ENCODE measurements at places on chromosomes 7 and 10.

DNA sequence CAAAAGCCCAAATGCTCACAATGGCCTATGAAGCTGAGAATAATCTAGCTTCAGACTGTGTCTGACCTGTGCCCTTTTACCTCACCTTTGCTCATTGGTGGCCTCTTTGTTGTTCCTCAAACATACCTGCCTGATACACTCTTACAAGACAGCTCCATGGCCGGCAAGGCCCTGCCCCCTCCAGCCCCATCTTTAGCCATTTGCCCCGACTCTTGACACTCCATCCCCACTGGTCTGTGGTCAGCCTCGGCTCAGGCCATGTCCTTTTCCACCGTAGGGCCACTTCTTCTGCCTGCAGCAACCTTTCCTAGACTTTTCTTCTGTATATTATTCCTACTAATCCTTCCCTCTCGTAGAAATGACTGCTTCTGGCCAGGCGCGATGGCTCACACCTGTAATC lies 265.2 kb downstream of the RPS24 start:
- DNase-seq: no peak

GRCh38 chr7:149313981-149314380 lies 52.0 kb downstream of the ZNF783 start:
- DNase-seq: no peak

- no peak for DNase-seq
These were observed 249.6 kb downstream of the PLXDC2 start for GRCh38 chr10:20065814-20066213.

GRCh38 chr7:116731445-116732335 lies 59.7 kb downstream of the MET start:
- no peak for DNase-seq

DNA sequence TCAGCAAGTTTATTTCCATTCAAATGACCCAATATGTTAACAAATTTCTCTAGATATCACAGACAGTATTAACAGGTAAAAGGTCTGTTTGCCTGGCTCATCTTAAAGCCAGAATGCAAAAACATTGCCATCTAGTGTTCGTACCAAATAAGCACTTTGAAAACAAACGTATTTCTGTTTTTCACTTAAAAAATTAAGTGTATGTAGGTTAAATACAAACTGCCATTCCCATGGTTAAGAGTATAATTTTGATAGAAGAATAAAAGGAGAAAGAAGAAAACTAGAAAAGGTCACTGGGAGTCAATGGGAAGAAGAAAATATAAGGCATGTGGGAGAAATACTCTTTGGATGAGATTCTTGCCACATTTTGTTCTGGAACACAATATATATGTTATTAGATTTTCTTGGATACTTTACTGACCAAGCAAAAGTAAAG lies 51.0 kb downstream of the ORC5 start:
- no peak for DNase-seq

GRCh38 chr10:6579904-6580278 lies at the start of gene PRKCQ:
TSS of gene PRKCQ (minus strand) at chr10:6580276. CDS start at chr10:6515135, 65,141 bp downstream.
- no peak for DNase-seq

- no peak for DNase-seq
These were observed 19.1 kb upstream of the ERVW-1 start for GRCh38 chr7:92496876-92497275.

DNA sequence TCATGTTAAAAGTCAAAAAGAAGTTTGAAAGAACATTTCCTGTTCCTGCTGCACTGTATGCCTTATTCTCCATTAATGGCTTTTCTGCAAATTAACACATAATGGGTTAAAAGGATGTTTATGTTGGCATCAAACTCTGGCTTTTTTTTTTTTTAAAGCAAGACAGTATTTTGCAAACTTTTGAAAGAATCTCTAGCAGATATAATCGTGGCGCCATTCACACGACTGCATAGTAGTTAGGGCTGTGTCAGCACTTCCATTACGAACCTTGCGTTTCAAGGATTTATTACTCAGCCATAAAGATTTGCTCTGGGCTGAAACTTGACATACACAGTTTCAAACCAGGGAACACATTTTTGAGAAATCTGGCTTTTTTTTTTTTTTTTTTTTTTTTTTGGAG lies 207.8 kb downstream of the DYNC1I1 start:
- no peak for DNase-seq

DNA sequence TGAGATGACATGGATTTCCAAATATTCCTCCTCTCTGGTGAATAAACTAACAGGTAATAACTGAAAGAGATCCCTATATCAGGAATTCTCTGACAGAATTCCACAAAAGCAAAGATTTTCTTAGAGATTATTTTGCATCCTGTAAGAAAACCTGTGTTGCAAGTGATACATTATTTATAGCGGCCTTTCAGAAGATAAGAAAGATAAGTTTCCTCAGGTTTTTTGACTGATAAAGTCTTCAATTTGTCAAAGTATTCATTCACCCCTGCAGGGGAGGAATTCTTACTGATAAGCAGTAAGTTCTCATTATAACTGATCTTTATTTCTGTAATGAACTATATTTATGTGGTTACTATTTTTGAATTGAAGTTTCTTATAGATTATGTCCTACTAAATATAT lies 554.0 kb downstream of the ARL4A start:
- DNase-seq: no peak

DNA sequence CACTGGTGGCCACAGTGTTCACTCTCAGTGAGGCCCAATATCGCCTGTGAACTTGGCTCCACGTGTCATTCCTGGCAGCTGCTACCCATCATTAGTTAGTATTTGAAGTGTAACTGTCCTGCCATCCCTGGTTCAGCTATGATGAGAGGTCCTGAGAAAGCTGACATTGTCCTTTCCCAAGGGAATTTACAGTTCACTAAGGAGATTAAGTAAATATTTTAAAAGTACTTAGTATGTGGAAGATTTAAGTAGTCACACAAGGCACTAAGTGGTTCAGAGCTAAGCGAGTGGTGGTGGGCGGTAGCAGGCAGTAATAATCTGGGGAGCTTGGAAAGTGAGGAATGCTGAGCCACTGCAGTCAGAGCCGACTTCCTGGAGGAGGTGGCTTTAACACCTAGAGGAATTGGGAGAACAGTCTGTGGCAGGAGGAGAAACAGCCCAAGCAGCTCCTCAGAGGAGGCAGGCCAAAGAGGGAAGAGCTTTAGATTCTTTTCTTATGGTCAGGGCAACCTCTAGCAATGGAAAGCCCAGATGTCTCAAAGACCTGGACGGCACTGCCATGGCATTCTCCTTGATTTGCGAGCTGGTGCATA lies 519.7 kb downstream of the LRMDA start:
- DNase-seq: no peak

- no peak for DNase-seq
These were observed 41.0 kb upstream of the ITGA8 start for GRCh38 chr10:15760681-15761080.

GRCh38 chr7:25180592-25180923 lies 47.7 kb downstream of the NPVF start:
- DNase-seq: no peak

DNA sequence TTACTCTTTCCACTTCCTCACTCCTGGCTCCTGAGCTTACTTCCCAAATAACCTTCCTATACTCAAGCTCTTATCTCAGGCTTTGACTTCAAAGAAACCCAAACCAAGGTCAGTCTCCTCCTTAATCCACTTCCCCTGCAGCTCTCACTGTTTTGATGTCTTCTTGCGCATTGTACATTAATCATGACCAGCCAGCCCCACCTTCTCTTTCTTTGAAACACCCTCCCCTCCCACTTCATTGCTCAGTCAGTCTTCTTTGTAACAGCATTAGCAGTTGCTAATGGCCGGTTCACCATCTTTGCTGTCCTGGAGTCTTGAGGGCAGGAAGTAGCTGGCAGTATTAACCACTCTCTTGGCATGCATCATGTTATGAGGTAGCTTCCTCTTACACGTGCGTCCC lies 57.9 kb upstream of the CHCHD3 start:
- DNase-seq: no peak

DNA sequence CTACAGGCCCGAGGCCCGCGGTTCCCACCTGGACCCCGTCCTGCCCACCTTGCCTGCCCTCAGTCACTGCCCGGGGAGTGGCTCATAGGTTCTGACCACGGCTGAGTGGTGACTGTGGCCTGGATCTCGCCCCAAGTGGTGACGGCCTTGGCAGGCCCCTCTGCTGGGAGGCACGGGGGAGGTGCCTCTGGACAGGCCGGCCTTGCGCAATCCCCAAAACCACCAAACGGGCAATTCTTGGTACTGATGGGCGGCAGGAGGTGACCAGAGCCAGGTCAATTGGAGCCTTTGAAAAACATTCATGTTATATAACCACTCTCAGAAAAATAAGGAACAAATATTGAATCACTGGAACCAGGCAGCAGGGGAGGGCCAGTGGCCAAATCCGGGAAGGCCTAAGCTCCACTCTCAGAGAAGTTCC lies 83.4 kb downstream of the PRKAG2 start:
- no peak for DNase-seq

- no peak for DNase-seq
These were observed 4.4 kb downstream of the MSRB2 start for GRCh38 chr10:23099816-23100215.

- DNase-seq: no peak
These were observed 98.7 kb downstream of the POLL start for GRCh38 chr10:101489355-101489754.

DNA sequence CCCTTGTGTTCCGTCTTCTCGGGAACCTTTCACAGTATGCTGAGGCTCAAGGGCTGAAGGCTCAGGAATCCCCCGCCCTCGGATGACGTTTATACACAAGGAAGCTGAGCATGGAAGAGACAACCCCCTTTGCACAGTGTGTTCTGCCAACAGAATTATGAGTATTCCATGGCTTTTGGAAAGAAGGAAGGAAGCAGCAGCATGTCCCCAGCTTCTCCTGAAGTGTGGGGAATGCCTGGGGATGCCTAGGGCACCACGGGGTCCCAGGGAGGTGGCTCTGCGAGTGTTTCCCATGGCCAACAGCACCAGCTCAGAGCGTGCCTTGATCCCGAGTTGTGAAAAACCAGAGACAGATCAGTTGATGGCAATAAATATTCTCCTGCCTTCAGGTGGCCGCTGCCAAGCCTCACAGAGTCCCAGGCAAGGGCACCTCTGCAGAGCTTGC lies 88.8 kb upstream of the DDC start:
- no peak for DNase-seq

Data from T-helper 22 cell (primary cell).